Cortex of kidney (tissue), 1 donor: ENCODE measurements at places on chromosomes 3 and 15.

GRCh38 chr3:25027650-25028049, 400.4 kb upstream of the RARB start:
- DNase-seq, result no peak

- DNase-seq, result no peak
Measured at GRCh38 chr3:99859825-99860224, 42.2 kb downstream of the CMSS1 start.

- no peak for DNase-seq
Measured at GRCh38 chr15:92663250-92663951, 7.8 kb upstream of the FAM174B start.

- no peak for DNase-seq
Measured at GRCh38 chr3:81152156-81152555, 609.3 kb downstream of the GBE1 start.

- DNase-seq, result no peak
Measured at GRCh38 chr3:147807776-147808175, 398.6 kb downstream of the ZIC1 start.
